ENCODE measurements at places on chromosomes 2 and 18. TPM values are rescaled to one million over a fixed set of nuclear protein-coding genes. Genes with fewer than 3 reads are reported as not detected.

Gene CFAP65
- not detected for polyA plus RNA-seq

Gene RNF144A
- polyA plus RNA-seq = not detected

Gene LINC00305
- not detected for polyA plus RNA-seq

Gene DSG1
- not detected for polyA plus RNA-seq

Gene TRIM54
- not detected for polyA plus RNA-seq

GRCh38 chr18:36130039-36130831 is 536 bp downstream of the ELP2 start:
- H3K4me3 ChIP-seq = peak overlapping the region; percentile 99
- H3K27me3 ChIP-seq = no peaks in the 10 kb centered on the region
- peaks cover 9% of the 10 kb centered on the region for H3K36me3 ChIP-seq
- H3K27ac ChIP-seq = peak overlapping the region; percentile 97
- peaks cover 55% of the 10 kb centered on the region for H3K4me1 ChIP-seq

DNA sequence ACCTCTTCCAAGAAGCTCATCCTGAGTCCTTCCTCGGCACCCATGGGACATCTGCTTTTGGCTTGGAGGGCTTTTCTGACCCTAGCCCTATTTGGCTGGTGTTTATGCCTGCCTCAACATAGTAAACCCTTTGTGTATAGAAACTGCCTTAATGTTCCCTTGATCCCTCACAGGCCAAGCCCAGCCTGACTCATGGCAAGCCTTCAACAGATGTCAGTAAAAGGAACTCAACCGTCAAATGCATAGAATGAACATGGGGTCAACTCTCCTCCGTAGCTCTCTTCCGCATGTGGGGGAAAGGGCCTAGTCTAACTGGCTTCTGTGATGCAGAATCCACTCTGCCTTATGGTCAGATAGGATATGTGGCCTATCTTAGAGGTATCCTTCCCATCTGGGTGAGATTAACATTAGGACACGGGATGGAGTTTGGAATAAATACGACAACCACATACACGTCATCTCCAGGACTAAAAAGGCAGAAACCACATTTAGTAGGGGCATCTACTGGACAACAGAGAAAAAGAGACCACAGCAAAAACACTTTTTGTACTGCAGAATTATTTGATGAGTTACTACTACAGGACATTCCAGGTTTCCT is 2.5 kb upstream of the NPAS2 start:
- peaks cover 6% of the 10 kb centered on the region for H3K4me1 ChIP-seq
- no peak overlapping the region for H3K27ac ChIP-seq
- peaks cover 63% of the 10 kb centered on the region for H3K27me3 ChIP-seq
- no peak overlapping the region for H3K4me3 ChIP-seq

- DNase-seq = no peak
- peaks cover 37% of the 10 kb centered on the region for H3K27me3 ChIP-seq
- no peak overlapping the region for H3K27ac ChIP-seq
- H3K36me3 ChIP-seq = no peaks in the 10 kb centered on the region
Measured at GRCh38 chr18:57209713-57210106, 62.8 kb downstream of the BOD1L2 start.

DNA sequence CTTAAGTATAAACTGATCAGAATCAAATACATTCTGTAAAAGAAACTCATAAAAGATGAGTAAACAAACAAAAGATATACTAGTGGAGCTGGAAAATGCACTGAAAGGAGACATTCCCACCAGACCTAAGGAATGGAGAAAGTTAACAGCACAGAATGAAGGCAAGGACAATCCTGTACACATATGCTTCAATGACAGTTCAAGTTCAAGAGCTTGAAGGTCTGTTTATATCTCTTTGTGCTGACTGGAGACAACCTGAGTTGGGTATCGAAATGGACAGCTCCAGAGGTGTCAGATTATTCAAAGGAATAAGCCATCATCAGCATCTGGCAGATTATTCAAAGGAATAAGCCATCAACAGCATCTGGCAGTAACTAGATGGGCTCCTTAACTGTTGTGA is 73.8 kb upstream of the CD226 start:
- H3K4me3 ChIP-seq = no peak overlapping the region
- no peak for DNase-seq
- no peak overlapping the region for H3K27ac ChIP-seq
- H3K36me3 ChIP-seq = peaks cover 50% of the 10 kb centered on the region

DNA sequence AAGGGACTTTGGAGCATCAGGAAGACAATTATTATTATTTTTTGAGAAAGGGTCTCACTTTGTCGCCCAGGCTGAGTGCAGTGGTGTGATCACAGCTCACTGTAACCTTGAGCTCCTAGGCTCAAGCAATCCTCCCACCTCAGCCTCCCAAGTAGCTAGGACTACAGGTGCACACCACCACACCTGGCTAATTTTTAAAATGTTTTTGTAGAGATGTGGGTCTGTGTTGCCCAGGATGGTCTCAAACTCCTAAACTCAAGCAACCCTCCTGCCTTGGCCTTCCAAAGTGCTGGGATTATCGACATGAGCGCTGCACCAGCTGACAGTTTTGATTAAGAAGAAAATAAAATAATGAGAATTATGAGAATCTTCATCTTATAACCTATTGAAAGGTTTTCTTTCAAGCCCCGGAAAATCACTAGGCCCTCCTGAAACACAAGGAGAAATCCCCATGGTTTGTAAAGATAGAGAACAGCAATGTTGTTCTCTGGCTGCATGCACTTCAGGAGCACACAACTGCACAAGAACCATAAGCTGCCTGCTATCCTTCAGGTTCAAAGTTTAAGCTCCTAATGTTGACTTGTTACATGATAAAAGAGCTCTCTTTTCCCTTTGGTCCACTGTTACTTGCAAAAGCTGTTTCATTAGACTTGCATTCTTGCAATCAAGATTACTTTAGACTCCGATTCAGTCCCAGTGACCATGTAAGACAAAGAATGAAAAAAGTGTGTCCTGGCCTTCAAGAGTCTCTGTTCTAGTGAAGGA is 16.8 kb downstream of the NPC1 start:
- no peak for DNase-seq
- no peak overlapping the region for H3K4me3 ChIP-seq
- H3K4me1 ChIP-seq = peaks cover 6% of the 10 kb centered on the region
- H3K36me3 ChIP-seq = peaks cover 18% of the 10 kb centered on the region

DNA sequence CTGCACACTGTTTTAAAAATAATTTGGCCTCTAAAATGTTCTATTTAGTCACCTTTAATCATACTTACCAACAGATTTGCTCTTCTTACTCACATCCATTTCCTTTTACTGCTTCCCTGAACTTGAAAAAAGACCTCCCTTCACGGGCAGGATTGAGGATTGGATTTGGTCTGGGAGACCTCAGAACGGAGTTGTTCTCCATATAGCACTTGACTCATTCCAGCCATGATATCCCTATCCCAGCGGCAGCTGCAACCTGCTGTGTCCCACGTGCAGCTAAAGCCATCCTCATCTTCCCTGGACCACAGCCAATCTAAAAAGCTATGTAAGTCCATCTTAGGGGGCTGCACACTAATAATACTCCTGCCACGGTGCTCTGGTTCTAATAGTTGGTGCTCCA is 97.0 kb upstream of the PTPRM start:
- H3K4me1 ChIP-seq = no peaks in the 10 kb centered on the region
- DNase-seq = no peak
- no peak overlapping the region for H3K27ac ChIP-seq
- no peaks in the 10 kb centered on the region for H3K27me3 ChIP-seq

DNA sequence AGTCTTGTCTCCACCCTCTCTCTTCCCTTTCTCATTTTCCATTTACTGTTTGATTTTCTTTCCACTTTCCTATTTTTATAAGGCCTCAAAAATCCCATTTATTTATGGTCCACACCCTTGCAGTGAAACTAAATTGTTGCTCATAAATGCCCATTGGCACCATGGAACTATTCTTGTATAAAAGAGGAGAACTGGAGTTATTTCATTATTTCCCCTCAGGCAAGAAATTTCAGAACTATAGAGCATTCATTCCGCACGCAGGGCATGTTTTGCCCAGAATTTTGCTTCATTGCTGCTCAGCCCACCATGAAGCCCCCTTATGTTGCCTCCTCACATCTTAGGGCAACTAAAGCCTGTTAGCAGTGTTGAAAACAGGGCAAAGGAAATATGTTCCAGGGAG is 113.7 kb upstream of the MMADHC start:
- H3K36me3 ChIP-seq = no peaks in the 10 kb centered on the region
- no peak overlapping the region for H3K27ac ChIP-seq
- no peaks in the 10 kb centered on the region for H3K27me3 ChIP-seq
- DNase-seq = no peak

DNA sequence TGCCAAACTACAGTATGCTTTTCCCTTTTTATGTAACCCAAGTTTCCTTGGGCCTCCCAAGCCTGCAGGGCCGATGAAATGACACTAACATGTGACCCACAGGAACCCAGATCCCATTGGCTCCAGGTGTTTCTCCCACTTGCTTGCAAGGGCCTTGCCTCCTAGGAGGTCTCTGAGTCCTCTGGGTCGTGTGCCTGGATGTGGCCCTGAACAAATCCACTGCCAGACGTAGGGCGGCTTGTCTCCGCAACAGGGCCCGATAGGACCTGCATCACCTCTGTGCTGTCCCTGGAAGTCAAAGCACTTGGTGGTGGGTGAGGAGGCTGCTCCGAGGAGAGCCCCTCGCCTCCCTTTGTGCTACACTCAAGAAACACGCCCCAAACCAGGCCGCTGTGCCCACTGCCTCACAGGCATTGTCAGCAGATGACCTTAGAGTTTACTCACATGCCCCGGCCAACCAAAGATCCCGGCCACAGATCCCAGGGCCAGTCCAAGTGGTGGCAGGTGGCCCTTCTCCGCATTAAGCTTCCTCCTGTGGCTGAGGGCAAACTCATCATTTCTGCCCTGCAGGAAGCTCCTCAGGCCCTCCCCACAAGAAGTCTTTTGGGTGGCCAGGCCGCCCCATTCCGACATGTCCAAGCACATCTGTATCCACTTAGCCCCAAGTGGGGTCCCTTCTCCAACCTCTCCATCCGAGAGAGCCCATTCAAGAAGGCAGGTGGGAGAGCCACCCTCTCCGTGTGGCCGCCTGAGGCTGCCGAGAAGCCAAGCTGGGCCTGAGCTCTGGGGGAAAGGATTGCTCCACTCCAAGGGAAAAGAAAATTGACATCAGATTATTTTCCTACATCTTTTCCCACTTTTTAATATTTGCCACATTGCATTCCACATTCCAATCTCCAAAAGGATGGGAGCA is 76.7 kb downstream of the GFPT1 start:
- no peak overlapping the region for H3K27ac ChIP-seq
- H3K4me1 ChIP-seq = peaks cover 14% of the 10 kb centered on the region
- H3K4me3 ChIP-seq = no peak overlapping the region
- H3K27me3 ChIP-seq = no peaks in the 10 kb centered on the region
- DNase-seq = no peak
- H3K36me3 ChIP-seq = peaks cover 8% of the 10 kb centered on the region

DNA sequence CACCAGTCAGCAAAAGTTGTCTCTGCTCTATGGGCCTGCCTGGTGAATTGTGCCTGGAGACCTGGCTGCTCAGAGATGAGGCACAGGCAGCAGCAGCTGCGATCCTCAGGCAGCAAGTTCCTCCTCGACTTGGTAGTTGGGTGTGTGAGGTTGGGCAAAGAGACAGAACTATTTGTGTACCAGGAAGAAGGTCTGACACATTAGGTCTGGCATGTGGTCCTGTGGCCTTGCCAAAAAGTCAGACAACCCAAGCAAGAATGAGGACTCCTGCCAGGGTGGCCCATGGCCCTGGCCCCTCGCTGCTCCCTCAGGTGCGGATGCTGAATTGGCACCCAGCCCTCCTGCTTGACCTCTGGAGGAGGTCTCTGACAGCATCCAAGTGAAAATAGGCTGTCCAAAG is 192.7 kb downstream of the DYSF start:
- H3K4me3 ChIP-seq = no peak overlapping the region
- no peaks in the 10 kb centered on the region for H3K36me3 ChIP-seq
- no peaks in the 10 kb centered on the region for H3K4me1 ChIP-seq
- H3K27ac ChIP-seq = no peak overlapping the region

GRCh38 chr2:201233812-201234662 is 26.3 kb upstream of the CASP8 start:
- no peak for DNase-seq
- peak overlapping the region; percentile 97 for H3K27ac ChIP-seq
- peak overlapping the region; percentile 97 for H3K4me3 ChIP-seq
- peaks cover 29% of the 10 kb centered on the region for H3K4me1 ChIP-seq
- H3K36me3 ChIP-seq = peaks cover 8% of the 10 kb centered on the region

DNA sequence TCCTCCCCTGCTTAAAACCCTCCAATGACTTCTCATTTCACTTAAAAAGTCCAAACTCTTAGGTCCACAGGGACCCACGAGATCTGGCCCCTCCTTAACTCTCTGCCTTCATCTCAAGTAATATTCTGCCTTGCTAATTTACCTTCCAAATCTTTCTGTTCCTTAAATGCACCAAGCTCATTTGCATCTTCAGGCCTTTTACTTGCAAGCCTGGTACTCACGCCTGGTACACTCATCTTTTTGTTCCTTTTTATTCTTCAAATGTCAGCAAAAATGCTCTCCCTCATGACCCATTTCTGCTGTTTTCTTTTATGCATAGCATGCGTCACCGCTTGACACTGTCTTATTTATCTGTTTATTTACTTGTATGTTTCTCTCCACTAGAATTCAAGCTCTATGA is 2.7 kb upstream of the WIPF1 start:
- peak; percentile 73 for DNase-seq
- H3K27ac ChIP-seq = peak overlapping the region; percentile 98
- H3K4me3 ChIP-seq = peak overlapping the region; percentile 96
- H3K36me3 ChIP-seq = no peaks in the 10 kb centered on the region

GRCh38 chr2:15299904-15300520 is 261.1 kb downstream of the NBAS start:
- DNase-seq = no peak
- no peaks in the 10 kb centered on the region for H3K27me3 ChIP-seq
- no peak overlapping the region for H3K4me3 ChIP-seq
- peaks cover 47% of the 10 kb centered on the region for H3K36me3 ChIP-seq
- no peak overlapping the region for H3K27ac ChIP-seq

DNA sequence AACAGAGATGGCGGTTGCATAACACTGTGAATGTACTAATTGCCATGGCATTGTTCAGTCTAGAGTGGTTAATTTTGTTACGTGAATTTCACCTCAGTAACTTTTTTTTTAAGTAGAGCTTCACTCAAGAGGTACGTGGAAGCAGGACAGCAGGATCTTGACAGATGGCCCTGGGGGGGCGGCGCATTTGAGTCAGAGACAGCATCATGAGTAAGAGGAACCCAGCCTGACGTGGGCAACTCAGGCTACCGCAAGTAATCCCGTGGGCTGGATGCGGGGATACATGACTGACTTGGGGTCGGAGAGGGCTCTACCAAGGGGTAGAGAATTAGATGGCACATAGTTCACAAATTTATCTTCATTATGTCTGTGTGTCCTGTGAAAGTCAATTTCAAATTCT is 38.1 kb upstream of the DAPL1 start:
- H3K4me1 ChIP-seq = no peaks in the 10 kb centered on the region
- no peak overlapping the region for H3K27ac ChIP-seq
- no peak for DNase-seq
